PC-9 (cell line): ENCODE measurements at places on chromosomes 13 and 19. TPM values are rescaled to one million over a fixed set of nuclear protein-coding genes. Genes with fewer than 3 reads are reported as not detected.
A peak's percentile ranks its signal among the peaks of the same experiment; 100 is the strongest.

MAST1 gene
- total RNA-seq: 11.4 and 11.9 TPM in 2 replicates

SYCN gene
- total RNA-seq: not detected in 2 replicates

B9D2 gene
- 8.0 and 10.8 TPM in 2 replicates for total RNA-seq

DNA sequence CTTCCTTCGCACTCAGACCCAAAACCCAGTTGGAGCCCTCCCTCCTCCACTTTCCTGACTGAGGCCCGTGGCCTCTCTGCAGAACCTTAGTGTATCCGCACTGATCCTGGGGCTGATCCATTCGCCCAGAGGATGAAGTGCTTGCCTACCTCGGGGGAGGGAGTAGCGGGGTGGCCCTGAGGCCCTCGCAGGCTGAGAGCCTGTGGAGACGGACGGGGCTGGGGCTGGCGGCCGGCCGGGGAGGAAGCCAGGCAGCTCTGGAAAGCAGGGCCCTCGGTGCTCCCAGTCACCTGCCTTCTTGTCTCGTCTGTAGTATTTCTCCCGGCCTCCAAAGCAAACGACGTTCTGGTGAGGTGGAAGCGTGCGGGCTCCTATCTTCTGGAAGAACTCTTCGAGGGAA lies 1.3 kb downstream of the PROZ start:
- no peak for DNase-seq
- no peaks in the 10 kb centered on the region for H3K36me3 ChIP-seq
- H3K27me3 ChIP-seq: peaks cover 25% of the 10 kb centered on the region
- no peak overlapping the region for H3K27ac ChIP-seq
- no peaks in the 10 kb centered on the region for H3K4me1 ChIP-seq

GRCh38 chr19:56156768-56157167 lies 15.7 kb downstream of the ZNF444 start:
- no peak overlapping the region for H3K4me3 ChIP-seq
- no peak for DNase-seq
- H3K36me3 ChIP-seq: peaks cover 12% of the 10 kb centered on the region; the same call in 1 of the 2 replicates
- H3K4me1 ChIP-seq: no peaks in the 10 kb centered on the region
- H3K27ac ChIP-seq: no peak overlapping the region
- H3K27me3 ChIP-seq: no peaks in the 10 kb centered on the region

GRCh38 chr19:2619076-2619475 lies 83.4 kb downstream of the GNG7 start:
- H3K36me3 ChIP-seq: no peaks in the 10 kb centered on the region
- H3K4me3 ChIP-seq: no peak overlapping the region
- H3K27ac ChIP-seq: peak overlapping the region; percentile 69

DNA sequence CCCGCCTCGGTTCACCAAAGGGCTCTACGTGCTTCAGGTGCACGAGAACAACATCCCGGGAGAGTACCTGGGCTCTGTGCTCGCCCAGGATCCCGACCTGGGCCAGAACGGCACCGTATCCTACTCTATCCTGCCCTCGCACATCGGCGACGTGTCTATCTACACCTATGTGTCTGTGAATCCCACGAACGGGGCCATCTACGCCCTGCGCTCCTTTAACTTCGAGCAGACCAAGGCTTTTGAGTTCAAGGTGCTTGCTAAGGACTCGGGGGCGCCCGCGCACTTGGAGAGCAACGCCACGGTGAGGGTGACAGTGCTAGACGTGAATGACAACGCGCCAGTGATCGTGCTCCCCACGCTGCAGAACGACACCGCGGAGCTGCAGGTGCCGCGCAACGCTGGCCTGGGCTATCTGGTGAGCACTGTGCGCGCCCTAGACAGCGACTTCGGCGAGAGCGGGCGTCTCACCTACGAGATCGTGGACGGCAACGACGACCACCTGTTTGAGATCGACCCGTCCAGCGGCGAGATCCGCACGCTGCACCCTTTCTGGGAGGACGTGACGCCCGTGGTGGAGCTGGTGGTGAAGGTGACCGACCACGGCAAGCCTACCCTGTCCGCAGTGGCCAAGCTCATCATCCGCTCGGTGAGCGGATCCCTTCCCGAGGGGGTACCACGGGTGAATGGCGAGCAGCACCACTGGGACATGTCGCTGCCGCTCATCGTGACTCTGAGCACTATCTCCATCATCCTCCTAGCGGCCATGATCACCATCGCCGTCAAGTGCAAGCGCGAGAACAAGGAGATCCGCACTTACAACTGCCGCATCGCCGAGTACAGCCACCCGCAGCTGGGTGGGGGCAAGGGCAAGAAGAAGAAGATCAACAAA lies 2.6 kb downstream of the PCDH17 start:
- H3K27me3 ChIP-seq: no peaks in the 10 kb centered on the region
- no peak overlapping the region for H3K27ac ChIP-seq
- no peak for DNase-seq
- no peak overlapping the region for H3K4me3 ChIP-seq
- no peaks in the 10 kb centered on the region for H3K36me3 ChIP-seq
- H3K4me1 ChIP-seq: no peaks in the 10 kb centered on the region

GNA15 gene
- total RNA-seq: 14.2 and 16.3 TPM in 2 replicates

ZNF729 gene
- not detected in 2 replicates for total RNA-seq

REXO1 gene
- 25.6 and 25.8 TPM in 2 replicates for total RNA-seq

DNA sequence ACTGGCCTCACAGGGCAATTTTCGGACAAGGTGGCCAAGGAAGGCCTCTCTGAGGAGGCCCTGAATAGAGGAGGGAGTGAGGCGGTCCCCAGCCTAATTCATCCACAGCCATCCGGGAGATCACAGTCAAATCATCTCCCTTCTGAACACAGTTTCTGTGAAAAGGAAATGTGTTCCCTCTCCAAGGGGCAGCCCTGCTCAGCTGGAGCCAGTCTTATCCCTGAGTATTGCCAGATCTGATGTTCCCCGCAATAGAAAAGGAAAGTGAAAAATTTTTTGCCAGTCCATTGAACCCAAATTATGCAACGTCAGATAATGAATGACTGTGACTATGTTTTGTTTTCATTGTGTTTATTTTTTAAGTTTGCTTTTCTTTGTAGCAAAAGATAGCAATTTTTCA lies 125.9 kb downstream of the SIPA1L3 start:
- no peaks in the 10 kb centered on the region for H3K4me1 ChIP-seq
- H3K4me3 ChIP-seq: no peak overlapping the region
- H3K27ac ChIP-seq: no peak overlapping the region

NFKBIB gene
- total RNA-seq: 18.8 and 21.6 TPM in 2 replicates

- no peak for DNase-seq
- no peaks in the 10 kb centered on the region for H3K4me1 ChIP-seq
- H3K27me3 ChIP-seq: peaks cover 30% of the 10 kb centered on the region; the same call in 1 of the 2 replicates
- H3K4me3 ChIP-seq: no peak overlapping the region
- no peaks in the 10 kb centered on the region for H3K36me3 ChIP-seq
- H3K27ac ChIP-seq: no peak overlapping the region
These were observed 245.4 kb downstream of the SHISA2 start for GRCh38 chr13:25806264-25806974.

GPR183 gene
- not detected in 2 replicates for total RNA-seq

CA11 gene
- 11.0 and 12.2 TPM in 2 replicates for total RNA-seq

NLRP7 gene
- 0.25 and 0.50 TPM in 2 replicates for total RNA-seq

- H3K4me1 ChIP-seq: peaks cover 11% of the 10 kb centered on the region
- no peaks in the 10 kb centered on the region for H3K27me3 ChIP-seq
- peaks cover 4% of the 10 kb centered on the region; the same call in 1 of the 2 replicates for H3K36me3 ChIP-seq
These were observed 8.8 kb downstream of the SCEL start for GRCh38 chr13:77544355-77544754.
